ENCODE measurements at places on chromosomes 16 and 17.

- DNase-seq, result no peak
These were observed 32.7 kb downstream of the YWHAE start for GRCh38 chr17:1367351-1367745.

DNA sequence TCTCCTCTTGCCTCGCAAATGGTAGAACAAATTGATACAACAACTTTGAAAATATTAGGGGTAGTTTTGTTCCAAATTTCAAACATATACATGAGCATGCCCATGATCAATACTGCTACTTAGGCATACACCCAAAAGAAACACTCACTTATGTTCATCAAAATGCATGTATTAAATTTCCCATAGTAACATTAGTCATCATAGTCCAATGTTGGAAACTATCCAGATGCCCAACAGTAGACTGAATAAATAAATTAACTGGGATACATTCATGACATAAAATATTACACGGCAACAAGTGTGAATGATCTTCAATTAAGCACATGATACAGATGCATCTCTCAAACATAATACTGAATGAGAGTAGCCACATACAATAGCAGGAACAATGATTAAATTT lies 391.6 kb downstream of the CDH11 start:
- no peak for DNase-seq

- no peak for DNase-seq
These were observed 34.9 kb downstream of the USP31 start for GRCh38 chr16:23114131-23114904.

DNA sequence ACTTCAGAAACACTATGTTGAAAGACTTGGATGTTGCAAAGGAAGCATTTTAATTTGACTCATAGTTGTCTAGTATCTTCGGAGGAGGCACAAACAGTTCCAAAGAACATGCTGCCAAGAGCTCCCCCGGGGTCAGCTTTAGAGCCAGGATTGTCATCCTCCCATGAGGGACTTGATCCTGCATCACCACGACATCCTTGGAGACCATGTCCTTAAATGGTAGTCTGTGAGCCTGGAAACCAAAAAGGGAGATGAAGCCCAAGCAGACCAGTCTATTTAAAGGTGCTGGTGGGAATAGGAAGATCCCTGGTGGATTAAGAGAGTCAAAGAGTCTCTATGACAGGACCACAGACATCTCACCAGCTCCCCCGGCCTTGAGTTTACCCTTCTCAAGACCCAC lies 33.3 kb upstream of the DYNLRB2 start:
- DNase-seq, result no peak

- no peak for DNase-seq
These were observed 311.5 kb upstream of the KCNJ16 start for GRCh38 chr17:69763503-69763902.

DNA sequence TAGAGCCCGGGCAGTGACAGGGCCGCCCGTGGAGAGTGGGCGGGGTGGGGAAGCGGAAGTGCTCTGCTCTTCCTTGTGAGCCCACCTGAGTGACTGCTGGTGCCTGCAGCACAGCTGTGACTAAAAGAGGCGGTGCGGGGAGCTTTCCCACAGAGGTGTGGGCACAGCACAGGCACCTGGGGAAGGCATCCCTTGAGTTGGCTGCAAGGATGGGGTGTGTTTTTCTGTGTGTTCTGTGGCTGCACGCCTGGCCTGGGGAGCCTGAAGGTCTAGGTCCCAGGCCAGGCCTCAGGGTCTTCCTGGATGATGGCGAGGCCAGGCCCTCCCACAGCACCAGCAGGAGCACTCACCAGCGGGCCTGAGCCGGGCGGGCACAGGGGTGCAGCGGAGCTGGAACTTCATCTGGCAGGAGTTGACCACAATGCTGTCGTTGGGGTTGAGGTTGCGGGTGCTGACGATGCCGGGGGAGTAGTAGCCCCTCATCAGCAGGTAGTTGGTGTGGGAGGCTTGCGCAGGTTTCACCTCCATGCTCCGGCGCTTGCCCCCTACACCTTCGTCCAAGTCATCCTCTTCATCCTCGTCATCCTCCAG lies 67.1 kb downstream of the IL21R start:
- DNase-seq, result no peak

DNA sequence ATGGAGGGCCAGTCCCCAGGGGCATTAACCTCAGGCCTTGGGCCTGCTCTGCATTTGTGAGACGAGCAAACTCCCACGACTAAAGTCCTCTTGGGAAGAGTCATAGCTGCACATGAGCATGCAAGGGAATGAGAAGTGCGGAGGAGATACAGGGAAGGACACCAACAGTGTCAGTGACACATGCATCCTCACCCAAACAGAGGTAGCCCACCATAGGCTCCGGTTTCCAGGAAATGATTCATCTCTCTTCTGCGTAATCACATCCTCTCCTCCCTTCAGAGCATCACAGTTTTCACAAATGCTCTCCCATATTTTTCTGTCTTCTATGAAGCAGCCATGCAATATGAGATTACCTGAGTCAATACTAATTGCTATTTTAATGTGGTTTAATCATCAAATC lies 725.7 kb upstream of the GOT2 start:
- no peak for DNase-seq

DNA sequence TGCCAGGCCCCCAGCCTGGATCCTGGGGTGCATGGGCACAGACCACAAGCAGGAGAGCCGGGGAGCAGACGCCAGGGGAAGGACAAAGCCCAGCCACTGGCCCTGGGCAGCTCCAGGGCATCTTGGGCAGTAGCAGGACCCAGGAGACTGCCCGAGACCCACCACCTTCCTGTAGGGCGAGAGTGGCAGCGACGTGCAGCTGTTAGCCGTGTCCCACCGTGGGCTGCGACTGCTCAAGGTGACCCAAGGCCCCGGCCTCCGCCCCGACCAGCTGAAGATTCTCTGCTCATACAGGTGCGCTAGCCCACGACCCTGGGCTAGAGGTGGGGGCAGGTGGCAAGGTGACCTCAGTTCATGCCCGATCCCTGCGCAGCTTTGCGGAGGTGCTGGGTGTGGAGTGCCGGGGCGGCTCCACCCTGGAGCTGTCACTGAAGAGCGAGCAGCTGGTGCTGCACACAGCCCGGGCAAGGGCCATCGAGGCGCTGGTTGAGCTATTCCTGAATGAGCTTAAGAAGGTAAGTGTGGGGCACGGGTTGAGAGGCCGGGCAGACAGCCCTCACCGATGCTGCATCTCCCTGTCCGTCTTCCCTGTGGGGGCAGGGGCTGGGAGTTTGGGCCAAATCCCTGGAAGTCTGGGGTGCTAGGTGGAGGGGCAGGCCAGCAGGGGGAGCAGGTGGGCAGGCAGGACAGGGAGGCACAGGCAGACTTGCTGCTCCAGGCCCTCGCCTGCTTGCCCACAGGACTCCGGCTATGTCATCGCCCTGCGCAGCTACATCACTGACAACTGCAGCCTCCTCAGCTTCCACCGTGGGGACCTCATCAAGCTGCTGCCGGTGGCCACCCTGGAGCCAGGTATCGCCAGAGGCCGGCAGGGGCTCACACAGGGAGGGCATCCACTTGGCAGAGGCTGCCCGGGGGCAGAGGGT lies 13.5 kb upstream of the SMIM5 start:
- DNase-seq, result no peak

- DNase-seq, result no peak
These were observed 39.3 kb upstream of the SLC38A10 start for GRCh38 chr17:81334391-81334901.

DNA sequence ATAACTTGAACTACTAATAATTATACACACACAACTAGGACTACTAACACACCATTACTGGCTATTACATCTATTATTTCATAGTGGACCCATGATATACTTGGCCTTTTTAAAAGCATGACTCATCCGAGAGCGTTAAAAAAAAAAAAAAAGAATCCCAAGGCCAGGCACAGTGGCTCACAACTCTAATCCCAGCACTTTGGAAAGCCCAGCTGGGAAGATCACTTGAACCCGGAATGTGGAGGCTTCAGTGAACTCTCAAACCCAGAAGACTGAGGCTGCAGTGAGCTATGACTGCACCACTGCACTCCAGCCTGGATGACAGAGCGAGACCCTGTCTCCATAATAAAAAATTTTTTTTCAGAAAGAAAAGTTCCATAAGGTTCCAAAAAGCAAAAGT lies 3.1 kb downstream of the GLG1 start:
- no peak for DNase-seq

- DNase-seq, result no peak
These were observed 206.0 kb downstream of the IRX3 start for GRCh38 chr16:54080524-54081008.

GRCh38 chr17:7322520-7323194 lies 6.5 kb downstream of the NEURL4 start:
- no peak for DNase-seq

DNA sequence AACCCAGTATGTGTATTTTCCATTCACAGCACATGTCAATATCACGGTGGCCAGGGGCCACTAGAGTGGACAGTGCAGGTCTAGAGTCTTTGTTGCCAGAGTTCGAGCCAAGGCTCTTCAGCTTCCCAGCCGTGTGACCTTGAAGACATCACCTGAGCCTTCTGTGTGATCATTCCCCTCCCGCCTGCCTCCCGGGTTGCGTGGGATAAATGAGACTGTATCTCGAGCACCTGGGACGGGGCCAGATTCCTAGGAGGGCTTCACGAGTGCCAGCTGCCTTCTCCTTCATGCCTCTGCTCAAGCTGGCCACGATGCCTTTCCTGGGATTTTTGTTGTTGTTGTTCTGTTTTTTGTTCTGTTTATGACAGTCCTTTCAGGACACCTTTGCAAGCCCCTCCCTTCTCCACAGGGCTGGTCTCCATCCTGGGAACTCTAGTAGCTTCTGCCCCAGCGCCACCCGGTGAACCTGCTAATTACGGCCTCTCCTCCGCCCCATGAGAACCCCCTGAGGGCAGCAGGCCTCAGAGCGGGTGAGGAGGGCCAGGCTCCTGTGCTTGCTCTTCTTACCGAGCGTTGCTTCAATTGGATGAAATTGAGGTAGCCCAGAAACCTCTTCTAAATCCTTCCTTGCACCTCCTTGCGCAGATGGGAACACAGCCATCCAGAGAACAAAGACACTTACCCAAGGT lies 3.9 kb downstream of the SPNS2 start:
- DNase-seq, result no peak

DNA sequence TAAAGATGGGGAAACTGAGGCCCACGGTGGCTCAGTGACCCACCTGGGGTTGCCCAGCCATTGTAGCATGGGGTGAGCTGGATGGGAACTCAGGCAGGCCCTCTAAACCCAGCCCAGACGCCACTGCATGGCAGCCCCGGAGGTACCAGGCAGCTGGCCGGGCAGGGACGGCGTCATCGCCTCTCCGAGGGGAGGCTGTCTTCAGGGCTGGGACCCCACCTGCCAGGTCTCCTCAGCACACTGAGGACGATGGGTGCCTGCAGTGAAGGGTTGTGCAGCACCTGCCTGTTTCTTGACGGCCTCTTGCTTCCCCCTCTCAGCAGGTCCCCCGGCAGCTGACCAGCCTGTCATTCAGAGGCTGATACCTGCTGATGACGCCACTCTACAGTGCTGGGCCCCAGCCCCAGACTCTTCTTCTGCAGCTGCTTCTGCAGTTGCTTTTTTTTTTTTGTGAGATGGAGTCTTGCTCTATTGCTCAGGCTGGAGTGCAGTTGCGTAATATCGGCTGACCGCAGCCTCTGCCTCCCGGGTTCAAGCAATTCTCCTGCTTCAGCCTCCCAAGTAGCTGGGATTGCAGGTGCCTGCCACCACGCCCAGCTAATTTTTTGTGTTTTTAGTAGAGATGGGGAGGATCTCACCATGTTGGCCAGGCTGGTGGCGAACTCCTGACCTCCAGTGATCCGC lies 24.7 kb downstream of the RNF213 start:
- DNase-seq, result no peak

DNA sequence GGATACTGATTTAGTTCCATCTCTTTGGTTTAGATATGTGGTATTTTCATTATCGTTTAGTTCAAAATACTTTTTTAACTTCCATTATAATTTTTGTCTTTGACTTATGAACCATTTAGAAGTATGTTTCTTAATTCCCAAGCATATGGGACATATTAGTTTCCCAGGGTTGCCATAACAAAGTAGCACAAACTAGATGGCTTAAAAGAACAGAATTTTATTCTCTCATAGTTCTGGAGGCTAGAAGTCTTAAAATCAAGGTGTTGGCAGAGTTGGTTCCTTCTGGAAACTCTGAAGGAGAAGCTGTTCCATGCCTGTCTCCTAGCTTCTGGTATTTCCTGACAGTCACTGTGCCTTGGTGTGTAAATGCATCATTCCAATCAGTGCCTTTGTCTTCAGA lies 291.5 kb upstream of the AXIN2 start:
- DNase-seq, result no peak

All from activated naive CD4-positive, alpha-beta T cell treated with anti-CD3 and anti-CD28 coated beads, Interleukin-2, amount 50 U/mL, for 16 hours (primary cell).